Psoas muscle (tissue), 8 donors: ENCODE measurements at places on chromosomes 3 and 15. TPM values are rescaled to one million over a fixed set of nuclear protein-coding genes. Genes with fewer than 3 reads are reported as not detected.

The LRRC31 gene
- not detected for total RNA-seq

DNA sequence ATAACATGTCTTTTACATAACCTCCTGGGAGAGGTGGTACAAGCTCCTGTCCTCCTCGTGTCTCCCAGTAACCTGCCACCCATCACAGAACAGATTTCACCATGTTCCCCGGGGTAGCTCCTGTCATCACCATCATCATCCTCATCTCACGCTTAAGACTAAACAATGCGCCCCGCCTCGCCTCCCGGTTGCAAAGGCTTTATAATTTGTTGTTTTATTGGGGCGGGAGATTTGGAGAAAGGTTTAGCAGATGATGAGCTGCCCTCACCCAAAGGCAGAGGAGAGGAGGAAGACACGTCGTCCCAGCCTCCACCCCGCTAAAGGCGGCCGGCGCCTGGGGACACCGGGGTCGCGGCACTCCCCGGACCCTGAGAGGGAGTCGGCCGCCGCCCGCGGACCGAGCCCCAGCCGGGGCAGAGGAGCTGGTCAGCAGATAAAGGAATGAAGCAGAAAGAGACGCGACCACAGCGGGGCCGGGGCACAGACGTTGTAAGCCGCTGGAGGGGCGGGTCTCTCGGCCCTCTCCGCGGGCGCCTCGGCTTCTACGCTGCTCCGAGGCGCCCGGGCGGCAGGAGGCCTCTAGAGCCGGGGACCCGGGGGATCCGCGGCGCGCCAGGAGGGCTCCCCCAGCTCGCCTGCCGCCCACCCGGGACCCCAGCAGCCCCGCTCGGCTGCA is 589 bp downstream of the HERC1 start:
- DNase-seq: peak; percentile 70

DNA sequence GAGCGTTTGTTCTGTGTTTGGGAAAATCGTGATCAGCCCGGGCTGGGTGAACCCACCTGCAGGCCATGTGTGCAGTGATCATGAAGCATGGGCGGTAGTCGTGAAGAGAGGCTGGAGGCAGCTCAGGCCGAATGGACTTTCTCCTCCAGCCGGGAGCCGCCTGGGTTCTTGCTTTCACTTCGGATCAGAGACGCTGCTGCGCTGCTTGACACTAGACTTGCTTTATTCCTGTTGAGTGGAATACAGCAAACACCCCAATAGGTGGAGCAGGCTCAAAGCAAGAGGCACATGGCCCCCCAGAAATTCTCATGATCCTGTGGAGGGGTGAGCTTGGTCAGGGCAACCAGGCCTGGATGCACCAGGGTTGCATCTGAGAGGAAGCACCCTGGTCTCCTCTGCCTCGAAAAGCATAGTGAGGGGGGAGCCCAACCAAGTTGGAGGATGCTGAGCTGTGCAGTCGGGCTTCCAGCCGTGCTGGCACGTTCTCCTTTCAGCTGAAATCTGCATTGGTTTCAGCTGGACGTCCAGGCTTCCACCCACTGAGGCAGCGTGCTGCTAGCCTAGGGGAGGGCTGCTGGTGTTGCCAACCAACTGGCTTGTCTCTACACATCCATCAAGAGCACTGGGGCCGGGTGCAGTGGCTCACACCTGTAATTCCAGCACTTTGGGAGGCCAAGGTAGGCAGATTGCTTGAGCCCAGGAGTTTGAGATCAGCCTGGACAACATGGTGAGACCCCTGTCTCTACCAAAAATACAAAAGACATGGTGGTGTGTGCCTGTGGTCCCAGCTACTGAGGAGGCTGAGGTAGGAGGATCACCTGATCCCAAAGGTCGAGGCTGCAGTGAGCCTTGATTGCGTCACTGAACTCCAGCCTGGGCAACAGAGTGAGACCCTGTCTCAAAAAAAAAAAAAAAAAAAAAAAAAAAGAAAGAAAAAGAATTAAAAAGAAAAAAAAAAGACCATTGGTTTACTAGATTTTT is 2.8 kb upstream of the NRROS start:
- no peak for DNase-seq

GRCh38 chr3:72862314-72863090 is 14.3 kb upstream of the SHQ1 start:
- DNase-seq: no peak

GRCh38 chr15:62975515-62975914 is 67.0 kb upstream of the TPM1 start:
- no peak for DNase-seq
